Fibroblast of the aortic adventitia (primary cell): ENCODE measurements at places on chromosomes 16 and 17. TPM values are rescaled to one million over a fixed set of nuclear protein-coding genes. Genes with fewer than 3 reads are reported as not detected.

- no peak for DNase-seq
These were observed 6.5 kb upstream of the ORAI3 start for GRCh38 chr16:30942426-30942806.

DNA sequence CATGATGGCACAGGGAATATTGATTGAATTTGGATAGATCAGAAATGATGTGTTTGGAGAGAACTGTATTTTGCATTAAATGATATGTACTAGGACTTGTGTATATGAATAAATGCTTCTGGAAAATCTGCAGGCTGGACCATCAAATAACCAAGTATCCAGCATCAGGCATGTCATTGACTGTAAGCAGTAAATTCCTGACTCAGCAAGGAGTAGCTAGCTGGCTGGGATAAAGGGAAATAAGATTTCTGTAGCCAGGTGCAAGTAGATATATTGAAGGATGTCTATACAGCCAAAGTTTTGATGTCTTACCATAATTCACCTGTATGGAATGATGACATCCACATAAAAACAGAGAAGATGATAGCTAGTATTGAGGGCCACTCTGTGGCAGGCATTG, 809.6 kb downstream of the CDH11 start:
- DNase-seq, result no peak

DNA sequence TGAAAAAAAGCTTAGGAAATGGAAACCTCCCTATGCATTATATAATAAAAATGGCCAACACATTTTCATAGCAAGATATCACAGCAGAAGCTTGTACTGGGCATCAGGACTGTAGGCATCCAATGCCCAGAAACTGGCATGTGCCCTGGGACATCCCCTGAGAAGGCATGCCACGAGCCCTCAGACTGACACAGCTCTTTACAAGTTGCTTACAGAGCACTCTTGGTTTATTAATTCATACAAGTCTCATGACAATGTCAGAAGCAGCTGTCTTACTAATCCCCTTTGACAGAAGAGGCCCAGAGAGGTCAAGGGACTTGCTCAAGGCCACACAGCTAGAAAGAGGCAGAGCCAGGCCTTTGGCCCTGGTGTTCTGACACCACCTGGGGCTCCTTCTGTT, 5.6 kb upstream of the CCL2 start:
- no peak for DNase-seq

GRCh38 chr17:45370949-45371413, 54.2 kb upstream of the MAP3K14 start:
- DNase-seq, result no peak

GRCh38 chr16:12119562-12119961, 143.0 kb downstream of the SNX29 start:
- DNase-seq, result peak; percentile 47

GRCh38 chr17:48601539-48602425, 3.0 kb downstream of the HOXB6 start:
- DNase-seq, result no peak

GRCh38 chr17:14269473-14269872, 31.4 kb upstream of the HS3ST3B1 start:
- no peak for DNase-seq

- DNase-seq, result no peak
These were observed 3.9 kb upstream of the TPPP3 start for GRCh38 chr16:67397036-67397801.

- DNase-seq, result no peak
These were observed 13.5 kb downstream of the CACNA1G start for GRCh38 chr17:50573866-50574611.

The TNFRSF17 gene
- total RNA-seq, result not detected in 2 replicates

The ZNF652 gene
- 25.6 and 27.7 TPM in 2 replicates for total RNA-seq

The RUNDC3A gene
- not detected in 2 replicates for total RNA-seq

The PPL gene
- total RNA-seq, result 53.9 and 57.9 TPM in 2 replicates

The TMEM114 gene
- not detected in 2 replicates for total RNA-seq

The MYOCD gene
- total RNA-seq, result 0.16 and 0.18 TPM in 2 replicates

The ABCC6 gene
- total RNA-seq, result 0.41 and 0.63 TPM in 2 replicates

The RNU2-1 gene
- total RNA-seq, result not detected in 2 replicates

The SYNGR3 gene
- total RNA-seq, result 0.98 and 1.4 TPM in 2 replicates

The CBX2 gene
- 0.57 and 0.63 TPM in 2 replicates for total RNA-seq

The CD300H gene
- total RNA-seq, result not detected in 2 replicates

The TMEM235 gene
- not detected in 2 replicates for total RNA-seq
